ENCODE measurements at places on chromosomes 7 and 10. TPM values are rescaled to one million over a fixed set of nuclear protein-coding genes. Genes with fewer than 3 reads are reported as not detected.
A peak's percentile ranks its signal among the peaks of the same experiment; 100 is the strongest.

STAG3 gene
- 0.10 TPM for polyA plus RNA-seq

DNA sequence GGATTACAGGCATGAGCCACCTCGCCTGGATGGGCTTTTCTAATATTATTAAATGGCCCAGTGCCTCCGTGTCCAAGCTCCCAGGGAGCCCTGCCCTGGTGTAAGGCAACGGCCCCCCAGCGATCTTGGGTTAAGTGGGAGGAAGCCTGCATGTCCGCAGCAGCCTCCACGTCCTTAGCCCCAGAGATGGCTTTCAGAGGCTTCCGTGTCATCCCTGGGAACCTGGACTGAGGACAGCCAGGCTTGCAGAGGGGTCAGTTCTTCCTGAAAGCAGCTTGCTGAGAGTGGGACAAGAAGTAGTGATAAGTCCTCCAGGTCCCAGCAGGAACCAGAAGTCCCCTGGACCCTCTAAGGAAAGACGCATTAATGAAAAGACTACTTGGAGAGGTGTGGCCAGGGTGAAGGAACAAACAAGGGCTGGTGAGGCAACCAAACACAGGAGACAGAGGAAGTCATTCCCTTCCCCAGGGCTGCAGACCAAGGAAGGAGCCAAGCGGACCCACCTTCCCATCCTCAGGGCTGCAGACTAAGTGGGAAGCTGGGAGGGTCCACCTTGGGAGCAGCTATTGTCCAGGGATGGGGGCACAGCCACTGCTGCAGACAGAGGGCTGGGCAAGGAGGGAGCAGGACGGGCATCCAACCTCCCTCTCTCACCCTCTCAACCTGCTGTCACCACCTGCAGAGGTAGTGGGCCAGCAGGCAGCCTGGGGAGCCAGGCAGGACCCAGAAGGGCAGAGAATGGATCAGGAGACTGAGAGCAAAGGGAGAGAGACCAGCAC is 13.0 kb upstream of the INSIG1 start:
- no peak overlapping the region for H3K27ac ChIP-seq
- no peaks in the 10 kb centered on the region for H3K4me1 ChIP-seq
- peaks cover 11% of the 10 kb centered on the region for H3K27me3 ChIP-seq
- H3K36me3 ChIP-seq: no peaks in the 10 kb centered on the region

DNA sequence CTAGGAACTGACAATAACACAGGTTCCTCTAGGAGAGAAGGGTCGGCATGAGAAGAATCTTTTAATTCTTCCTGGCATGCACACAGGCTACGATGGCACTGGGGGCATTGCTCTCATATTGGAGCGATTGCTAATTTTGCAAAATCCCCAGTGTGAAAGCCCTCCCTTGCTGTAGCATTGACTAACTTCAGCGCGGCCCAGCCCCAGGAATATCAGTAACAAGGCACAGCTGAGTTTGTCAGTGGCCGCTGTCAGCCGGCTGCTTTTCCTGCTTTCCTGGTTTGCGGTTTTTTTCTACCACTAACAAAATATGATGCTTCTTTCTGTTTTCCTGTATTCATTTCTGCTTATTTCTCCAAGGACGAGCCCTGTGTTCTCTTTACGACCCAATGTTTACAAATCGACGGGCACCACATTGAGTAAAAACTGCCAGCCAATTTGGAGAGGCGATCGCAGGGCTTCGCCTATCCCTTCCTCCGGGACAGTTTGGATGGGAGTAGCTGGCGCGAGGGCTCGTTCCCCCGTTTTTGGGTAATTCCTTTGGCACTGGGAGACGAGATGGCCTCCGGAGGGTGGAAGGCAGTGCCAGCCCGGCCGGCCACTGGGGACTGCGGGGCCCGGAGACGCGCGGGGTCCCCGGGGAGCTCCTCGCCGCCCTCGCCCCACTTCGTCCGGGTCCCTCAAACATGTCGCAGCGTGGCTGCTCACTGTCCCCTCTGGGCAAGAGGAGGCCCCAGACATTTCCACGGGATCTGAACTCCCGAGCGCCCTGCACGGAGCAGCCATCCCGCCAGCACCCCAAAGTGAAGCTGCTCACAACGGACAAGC is 967 bp downstream of the ADARB2 start:
- no peak overlapping the region for H3K27ac ChIP-seq
- no peaks in the 10 kb centered on the region for H3K4me1 ChIP-seq
- H3K27me3 ChIP-seq: peaks cover 31% of the 10 kb centered on the region
- H3K36me3 ChIP-seq: no peaks in the 10 kb centered on the region
- no peak for DNase-seq
- H3K4me3 ChIP-seq: peak overlapping the region; percentile 14

DNA sequence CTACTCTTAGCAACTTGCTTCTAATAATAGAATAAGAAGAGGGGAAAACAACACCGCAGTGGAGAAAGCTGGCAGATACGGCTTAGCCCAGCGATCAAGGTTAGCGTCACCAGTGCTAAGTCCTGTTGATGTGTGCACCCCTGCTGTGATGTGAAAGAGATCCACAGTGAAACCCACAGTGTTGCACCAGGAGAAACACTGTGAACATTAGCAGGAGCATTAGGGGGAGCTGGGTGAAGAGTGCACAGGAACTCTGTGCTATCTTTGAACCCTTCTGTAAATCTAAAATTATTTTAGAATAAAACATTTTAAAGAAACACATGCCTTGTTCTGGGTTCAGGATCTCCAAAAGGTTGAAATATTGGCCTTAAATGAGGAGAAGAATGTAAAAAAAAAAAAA is 154.1 kb upstream of the UNC5B start:
- H3K27ac ChIP-seq: no peak overlapping the region
- H3K27me3 ChIP-seq: peaks cover 15% of the 10 kb centered on the region
- no peak overlapping the region for H3K4me3 ChIP-seq
- no peaks in the 10 kb centered on the region for H3K36me3 ChIP-seq

MCU gene
- 104 TPM for polyA plus RNA-seq

PLXNA4 gene
- 0.09 TPM for polyA plus RNA-seq

ADAM22 gene
- polyA plus RNA-seq: 0.11 TPM

AHR gene
- polyA plus RNA-seq: 7.7 TPM

TACC2 gene
- polyA plus RNA-seq: 6.8 TPM

- DNase-seq: no peak
- H3K4me1 ChIP-seq: no peaks in the 10 kb centered on the region
- H3K4me3 ChIP-seq: no peak overlapping the region
- no peaks in the 10 kb centered on the region for H3K36me3 ChIP-seq
- H3K27me3 ChIP-seq: no peaks in the 10 kb centered on the region
Observed at GRCh38 chr7:11379641-11380040, 406.0 kb downstream of the PHF14 start.

- H3K27ac ChIP-seq: peak overlapping the region; percentile 22
- H3K4me1 ChIP-seq: peaks cover 87% of the 10 kb centered on the region
- no peak overlapping the region for H3K4me3 ChIP-seq
- no peak for DNase-seq
Observed at GRCh38 chr10:124737708-124738107, 6.5 kb downstream of the FAM53B start.

GRCh38 chr7:143905509-143905908 is 3.5 kb upstream of the TCAF1 start:
- peaks cover 6% of the 10 kb centered on the region for H3K4me1 ChIP-seq
- H3K36me3 ChIP-seq: no peaks in the 10 kb centered on the region
- no peak for DNase-seq
- H3K4me3 ChIP-seq: no peak overlapping the region
- no peaks in the 10 kb centered on the region for H3K27me3 ChIP-seq

FAM3C gene
- 64.9 TPM for polyA plus RNA-seq

Measured in keratinocyte (primary cell).